ACHN (cell line): ENCODE measurements at places on chromosomes 7 and 10.

- DNase-seq = peak; percentile 54
Measured at GRCh38 chr10:73218431-73219191, 28.4 kb downstream of the DNAJC9 start.

GRCh38 chr7:30348083-30348560, 63.7 kb downstream of the ZNRF2 start:
- DNase-seq = peak; percentile 91

GRCh38 chr7:21544715-21545114, 1.9 kb downstream of the DNAH11 start:
- no peak for DNase-seq

DNA sequence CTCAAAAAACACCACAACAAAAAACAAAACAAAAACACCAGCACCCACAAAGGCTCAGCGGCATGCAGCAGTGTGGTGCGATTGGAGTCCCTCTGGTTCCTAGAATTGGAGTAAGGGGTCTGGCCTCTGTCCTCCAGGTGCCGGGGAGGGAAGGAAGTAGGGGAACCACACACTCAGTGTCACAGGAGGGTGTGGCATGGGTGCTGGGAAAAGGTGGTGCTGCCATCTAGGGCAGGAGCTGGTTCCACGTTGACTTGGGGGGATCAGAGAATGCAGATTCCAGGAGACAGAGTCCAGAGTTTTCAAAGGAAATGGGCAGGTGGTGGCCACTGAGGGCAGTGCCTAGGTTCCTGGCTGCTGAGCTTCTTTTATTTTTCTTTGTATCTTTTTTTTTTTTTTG, 19.8 kb upstream of the WIPI2 start:
- DNase-seq = no peak

- peak; percentile 16 for DNase-seq
Measured at GRCh38 chr10:133079836-133080682, 7.7 kb upstream of the ADGRA1 start.

GRCh38 chr10:98745645-98746044, 298.9 kb upstream of the HPS1 start:
- DNase-seq = no peak
